ENCODE measurements at places on chromosomes 6 and 20.

GRCh38 chr6:71197780-71198179, 90.8 kb upstream of the OGFRL1 start:
- DNase-seq = no peak

GRCh38 chr20:21702553-21703470, 2.7 kb upstream of the PAX1 start:
- no peak for DNase-seq

GRCh38 chr6:17863901-17864754, 123.3 kb downstream of the KIF13A start:
- DNase-seq = no peak

- DNase-seq = no peak
Observed at GRCh38 chr6:26028746-26029569, 58.3 kb upstream of the HFE start.

DNA sequence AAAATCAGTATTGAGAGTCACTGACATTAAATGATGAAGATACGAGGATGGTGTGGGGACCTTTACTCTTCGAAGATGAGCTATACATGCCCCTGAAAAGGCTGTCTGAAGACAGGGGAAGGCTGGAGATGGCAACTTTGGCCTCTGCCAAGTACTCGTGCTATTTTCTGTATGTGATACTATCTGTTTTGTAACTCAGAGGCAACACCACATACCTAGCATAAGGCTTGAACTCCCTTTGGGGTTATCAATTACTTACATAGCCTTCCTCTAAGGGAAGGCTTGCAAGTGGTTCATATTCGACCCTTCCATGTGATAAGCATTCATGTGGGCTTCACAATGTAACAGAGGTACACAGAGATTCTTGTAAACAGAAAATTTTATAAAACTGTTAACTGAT, 68.7 kb upstream of the FBXO30 start:
- DNase-seq = no peak

DNA sequence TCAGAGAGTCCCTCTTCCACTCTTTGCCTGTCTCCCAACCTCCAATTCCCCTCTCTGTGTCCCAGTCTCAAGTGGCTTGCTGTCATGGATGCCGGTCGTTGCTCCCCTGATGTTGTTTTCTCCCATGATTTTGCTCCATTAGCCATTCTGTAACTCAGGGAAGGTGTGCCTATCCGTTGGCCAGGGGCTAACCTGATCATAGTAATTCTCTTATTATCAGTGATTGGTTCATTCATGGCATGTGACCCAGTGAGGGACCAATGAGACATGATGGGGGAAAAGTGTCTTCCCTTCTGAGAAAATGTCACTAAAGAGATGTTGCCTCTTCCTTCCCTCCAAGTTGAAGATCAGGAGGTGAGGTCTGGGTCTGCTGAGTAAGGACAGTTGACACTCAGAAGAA, 214.5 kb downstream of the FARS2 start:
- no peak for DNase-seq

DNA sequence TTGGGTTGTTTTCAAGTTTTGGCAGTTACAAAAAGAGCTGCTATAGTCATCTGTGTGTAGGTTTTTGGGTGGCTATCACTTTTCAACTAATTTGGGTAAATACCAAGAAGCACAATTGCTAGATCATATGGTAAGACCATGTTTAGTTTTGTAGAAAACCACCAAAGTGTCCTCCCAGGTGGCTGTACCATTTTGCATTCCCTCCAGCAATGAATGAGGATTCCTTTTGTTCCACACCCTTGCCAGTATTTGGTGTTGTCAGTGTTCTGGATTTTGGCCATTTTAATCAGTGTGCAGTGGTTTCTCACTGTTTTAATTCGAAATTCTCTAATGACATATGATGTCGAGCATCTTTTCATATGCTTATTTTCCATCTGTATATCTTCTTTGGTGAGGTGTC, 457.5 kb upstream of the ARID1B start:
- no peak for DNase-seq

DNA sequence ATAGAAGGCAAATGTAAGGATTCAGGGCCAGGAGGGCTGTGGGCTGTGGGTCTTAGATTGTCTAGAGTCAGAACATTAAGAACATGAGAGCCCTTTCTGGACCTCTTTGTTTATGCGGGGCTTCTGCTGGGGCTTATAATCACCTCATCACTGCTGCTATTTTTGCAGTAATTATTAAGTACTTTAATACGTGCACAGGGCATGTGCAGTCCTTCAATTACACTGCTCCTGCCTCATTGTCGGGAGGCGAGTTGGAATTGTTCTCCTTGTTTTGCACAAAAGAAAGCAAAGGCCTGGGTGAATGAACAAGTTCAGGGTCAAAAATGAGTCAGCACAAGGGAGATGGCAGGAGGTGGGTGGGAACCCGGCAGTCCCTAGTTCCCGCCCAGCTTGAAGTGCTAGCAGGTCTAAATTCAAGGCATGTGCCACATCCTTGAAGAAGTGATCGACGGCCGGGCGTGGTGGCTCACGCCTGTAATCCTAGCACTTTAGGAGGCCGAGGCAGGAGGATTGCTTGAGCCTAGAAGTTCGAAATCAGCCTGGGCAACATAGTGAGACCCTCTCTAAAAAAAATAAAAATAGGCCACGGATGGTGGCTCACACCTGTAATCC, 34.4 kb upstream of the PTPN1 start:
- DNase-seq = no peak

DNA sequence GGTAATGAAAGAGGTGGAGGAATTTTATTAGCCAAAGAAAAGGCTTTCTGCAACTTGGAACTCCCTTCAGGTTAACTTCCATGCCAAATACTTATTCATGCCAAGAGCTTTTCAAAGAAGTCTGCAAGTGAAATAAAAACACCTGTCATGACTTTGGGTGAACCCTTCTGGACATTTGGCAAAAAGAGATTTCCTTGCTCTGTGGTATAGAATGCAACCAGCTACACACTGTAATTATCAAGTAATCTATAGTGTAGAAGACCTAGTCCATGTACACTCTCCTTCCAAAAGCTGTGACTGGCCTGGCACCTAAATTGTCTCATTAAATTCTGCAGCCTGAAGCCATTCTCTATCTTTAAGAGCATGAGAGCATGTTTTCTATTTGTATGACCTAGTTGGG, 232.3 kb downstream of the COL12A1 start:
- DNase-seq = no peak

- no peak for DNase-seq
Observed at GRCh38 chr6:157724960-157725741, 97.9 kb upstream of the SNX9 start.

DNA sequence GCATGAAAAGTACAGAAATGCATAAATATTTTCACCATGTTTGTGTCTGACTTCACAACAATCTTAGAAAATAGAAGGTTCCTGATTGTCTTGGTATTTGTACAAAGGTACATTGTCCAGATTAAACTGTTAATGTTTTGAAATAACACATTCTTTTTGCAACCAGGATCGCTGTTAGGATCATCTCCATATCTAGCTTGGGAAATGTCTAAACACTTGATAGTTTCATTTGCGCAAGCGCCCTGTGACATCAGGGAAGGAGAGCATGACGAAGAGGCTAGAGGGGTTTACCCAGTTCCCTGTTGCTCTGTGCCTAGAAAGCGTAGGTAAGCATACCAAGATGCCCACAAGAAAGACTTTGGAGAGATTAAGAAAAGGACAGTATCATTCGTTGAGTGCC, 19.4 kb downstream of the ALDH8A1 start:
- DNase-seq = no peak

- no peak for DNase-seq
Observed at GRCh38 chr6:22151892-22152291, 144.9 kb downstream of the PRL start.

DNA sequence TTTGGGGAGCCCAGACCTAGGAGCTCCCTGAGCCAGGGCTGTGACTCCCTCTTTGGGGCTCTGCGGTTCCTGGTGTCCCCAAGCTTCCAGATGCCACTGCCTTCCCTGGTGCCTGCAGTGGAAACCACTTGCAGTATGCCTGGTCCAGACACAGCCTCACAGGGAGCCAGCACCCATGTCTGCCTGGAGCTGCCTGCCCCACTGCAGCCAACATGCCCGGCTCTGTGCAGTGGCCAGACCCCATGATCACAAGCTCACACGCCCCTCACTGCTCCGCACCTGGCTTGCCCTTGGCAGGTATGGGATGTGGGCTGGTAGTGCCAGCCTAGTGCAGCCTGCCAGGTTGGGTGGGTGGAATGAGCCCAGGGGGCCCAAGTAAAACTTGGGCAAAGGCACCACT, 644.8 kb downstream of the HTR1B start:
- DNase-seq = no peak

DNA sequence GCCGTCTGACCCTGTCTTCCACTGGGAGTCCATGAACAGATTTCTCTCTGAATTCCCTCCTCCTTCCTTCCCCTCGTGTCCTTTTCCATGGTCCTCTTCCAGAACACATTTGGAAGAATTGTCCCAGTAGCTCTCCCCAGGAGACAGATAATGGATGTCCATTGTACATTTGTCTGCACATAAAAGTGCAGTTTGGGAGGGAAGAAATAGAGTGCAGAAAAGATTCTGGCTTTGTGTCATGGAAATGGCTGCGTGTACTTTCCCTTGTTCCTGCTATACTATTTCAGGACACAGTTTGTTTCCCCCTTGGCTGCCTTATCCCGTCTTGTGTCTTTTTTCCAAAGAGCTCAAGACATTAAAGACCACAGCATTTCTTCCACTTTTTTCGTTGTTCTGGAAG, 127.6 kb downstream of the SYNDIG1 start:
- no peak for DNase-seq

GRCh38 chr6:48134246-48134645, 23.2 kb upstream of the PTCHD4 start:
- no peak for DNase-seq

GRCh38 chr6:53593001-53593488, 48.1 kb upstream of the GCLC start:
- no peak for DNase-seq
